ENCODE measurements at places on chromosomes 11 and 22. TPM values are rescaled to one million over a fixed set of nuclear protein-coding genes. Genes with fewer than 3 reads are reported as not detected.
A peak's percentile ranks its signal among the peaks of the same experiment; 100 is the strongest.

DNA sequence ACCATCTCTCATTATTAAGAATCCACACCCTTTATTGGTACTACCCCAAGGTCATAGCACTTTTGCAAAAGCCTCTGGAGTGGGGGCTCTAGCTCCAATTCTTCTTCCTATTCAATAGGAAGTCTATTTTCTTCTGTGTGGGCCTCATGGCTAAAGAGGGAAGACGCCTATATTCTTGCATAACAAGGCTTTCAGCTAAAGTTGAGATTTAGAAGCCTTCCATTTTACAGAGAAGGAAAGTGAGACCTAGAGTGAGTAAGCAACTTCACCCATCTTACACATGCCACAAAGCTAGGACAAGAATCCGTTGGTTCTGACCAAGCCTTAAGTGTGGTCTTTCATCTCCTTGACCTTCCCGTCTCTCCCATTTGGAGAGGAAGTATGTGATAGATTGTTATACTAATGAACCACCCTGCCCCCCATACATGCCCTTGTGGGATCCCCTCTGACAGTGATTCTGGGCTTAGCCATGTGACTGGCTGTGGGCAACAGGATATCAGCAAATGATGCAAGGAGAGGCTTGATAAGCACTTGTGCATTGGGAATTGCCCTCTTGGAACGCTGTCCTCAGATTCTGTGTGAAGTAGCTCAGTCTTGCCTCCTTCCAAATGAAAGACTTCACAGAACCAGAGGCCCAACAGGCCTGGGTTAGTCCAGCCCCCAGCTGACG lies 12.3 kb downstream of the BACE1 start:
- DNase-seq, result no peak

DNA sequence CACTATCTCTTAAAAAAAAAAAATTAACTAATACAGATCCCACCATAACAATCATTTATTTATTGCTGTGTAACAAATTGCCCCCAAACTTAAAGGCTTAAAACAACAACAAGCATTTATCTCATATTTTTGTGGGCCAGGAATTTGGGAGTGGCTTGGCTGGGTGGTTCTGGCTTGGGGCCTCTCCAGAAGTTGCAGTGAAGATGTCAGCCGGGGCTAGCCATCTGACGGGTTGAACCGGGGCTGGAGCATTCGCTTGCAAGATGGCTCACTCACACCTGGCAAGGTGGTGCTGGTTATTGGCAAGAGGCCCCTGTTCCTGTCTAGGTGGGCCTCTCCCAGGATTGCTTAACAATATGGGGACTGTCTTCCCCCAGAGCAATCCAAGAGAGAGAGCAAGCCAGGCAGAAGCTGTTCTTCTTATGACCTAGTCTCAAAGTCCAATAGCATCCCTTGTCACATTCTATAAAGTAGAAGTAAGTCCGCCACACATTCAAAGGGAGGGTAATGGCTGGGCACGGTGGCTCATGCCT lies 29.5 kb downstream of the ACO2 start:
- DNase-seq, result no peak

- DNase-seq, result peak; percentile 97
Measured at GRCh38 chr11:82901165-82901921, at the start of gene DDIAS. Gene DDIAS, plus strand, starts transcription at chr11:82901736. Its CDS starts 13,003 bp downstream, at chr11:82914739.

GRCh38 chr11:126307706-126308105 lies 3.8 kb downstream of the DCPS start:
- peak; percentile 76 for DNase-seq

- no peak for DNase-seq
Measured at GRCh38 chr22:36455571-36456463, 25.6 kb downstream of the TXN2 start.

- DNase-seq, result no peak
Measured at GRCh38 chr11:131193031-131193501, 177.3 kb upstream of the NTM start.

GRCh38 chr11:44057340-44057739 lies 8.7 kb upstream of the ACCS start:
- no peak for DNase-seq

DNA sequence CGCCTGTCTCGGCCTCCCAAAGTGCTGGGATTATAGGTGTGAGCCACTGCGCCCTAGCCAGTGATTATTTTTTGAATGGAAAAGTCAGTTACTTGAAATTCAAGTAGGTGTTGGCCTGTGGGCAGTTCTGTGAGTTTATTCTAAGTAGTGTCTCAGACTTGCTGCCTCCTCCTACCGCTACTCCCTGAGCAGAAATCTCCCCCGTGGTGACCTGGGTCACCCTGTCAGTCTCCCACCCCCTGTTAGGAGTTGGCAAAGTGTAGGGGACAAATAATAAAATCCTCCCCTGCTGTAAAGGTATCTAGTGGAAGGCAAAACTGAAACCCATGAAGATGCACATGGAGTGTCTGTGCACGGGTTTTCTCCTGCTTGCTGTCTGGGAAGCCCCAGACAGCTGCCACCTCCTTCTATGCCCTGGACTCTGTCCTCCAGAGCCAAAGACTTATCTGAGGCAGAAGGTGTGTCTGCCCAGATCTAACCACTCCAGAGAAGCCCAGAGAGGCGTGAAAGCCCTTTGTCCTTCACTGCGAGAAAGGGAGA lies 26.3 kb downstream of the SNAP29 start:
- no peak for DNase-seq

GRCh38 chr11:3022982-3023381 lies 30.9 kb upstream of the NAP1L4 start:
- DNase-seq, result peak; percentile 56

DNA sequence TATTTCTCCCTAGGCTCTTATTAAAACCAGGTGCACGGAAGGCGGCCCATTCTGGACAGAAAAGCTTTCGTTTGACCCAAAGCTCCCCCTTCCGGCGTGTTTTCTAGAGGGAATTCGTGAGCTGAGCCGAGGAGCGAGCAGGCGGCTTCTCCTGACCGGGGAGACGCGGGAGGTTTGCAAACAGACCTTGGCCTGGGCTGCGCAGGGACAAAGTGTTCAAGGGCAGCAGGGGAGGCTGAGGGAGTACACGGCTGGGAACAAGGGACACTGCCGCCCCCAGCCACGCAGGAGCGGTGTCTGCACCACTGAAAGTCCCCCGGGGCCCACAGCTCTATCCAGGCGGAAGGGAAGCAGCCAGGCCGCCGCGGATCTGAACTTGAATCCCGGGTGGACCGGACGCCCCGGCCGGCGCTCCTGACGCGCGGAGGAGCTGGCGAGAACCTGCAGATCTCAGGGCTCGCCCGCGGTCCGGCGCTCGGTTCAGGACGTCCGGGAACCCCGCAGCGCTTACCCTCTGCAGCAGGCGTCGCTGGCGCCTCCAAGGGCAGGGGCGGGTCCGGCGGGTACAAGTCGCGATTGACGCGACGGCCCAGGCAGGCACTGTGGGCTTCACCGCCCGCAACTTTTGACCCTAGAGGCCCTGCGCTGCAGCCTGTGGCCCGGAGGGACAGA lies 101.9 kb downstream of the WT1 start:
- peak; percentile 55 for DNase-seq

DNA sequence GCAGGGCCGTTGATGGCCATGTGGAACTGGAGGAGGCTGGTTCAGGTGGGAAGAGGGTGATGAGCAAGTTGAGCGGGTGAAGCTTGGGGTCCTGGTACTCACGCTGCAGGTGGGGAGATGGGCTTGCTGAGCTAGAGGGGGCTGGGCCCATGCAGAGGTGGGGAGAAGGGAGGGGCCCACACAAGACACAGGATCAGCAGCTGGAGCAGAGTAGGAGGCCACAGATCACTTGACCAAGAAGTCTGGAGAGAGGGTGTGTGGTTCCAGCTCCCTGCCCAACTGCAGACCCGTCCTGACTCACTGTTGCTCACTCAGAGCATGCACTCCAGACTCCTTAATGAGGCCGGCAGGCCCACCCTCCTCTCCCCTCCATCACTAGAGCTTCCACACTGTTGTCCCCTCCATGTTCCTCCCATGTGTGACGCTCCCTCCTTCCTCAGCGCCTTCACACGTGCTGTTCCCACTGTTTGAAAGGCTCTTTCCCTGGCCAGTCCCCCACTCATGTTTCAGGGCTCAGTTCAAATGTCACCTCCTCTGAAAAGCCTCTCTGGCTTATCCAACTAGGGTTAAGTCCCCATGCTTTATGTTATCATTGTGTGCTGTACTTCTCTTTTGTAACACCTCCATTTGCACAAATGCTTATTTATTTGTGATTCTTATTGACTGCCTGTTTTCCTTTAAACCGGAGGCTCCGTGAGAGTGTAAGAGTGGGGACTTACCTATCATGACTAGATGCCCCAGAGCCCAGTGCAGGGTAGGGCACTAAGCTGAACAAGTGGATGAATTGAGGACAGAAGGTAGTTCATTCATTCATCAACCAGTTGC lies 2.3 kb downstream of the CCDC86 start:
- DNase-seq, result peak; percentile 30

GRCh38 chr11:132125988-132126871 lies 755.8 kb downstream of the NTM start:
- peak; percentile 57 for DNase-seq

DNA sequence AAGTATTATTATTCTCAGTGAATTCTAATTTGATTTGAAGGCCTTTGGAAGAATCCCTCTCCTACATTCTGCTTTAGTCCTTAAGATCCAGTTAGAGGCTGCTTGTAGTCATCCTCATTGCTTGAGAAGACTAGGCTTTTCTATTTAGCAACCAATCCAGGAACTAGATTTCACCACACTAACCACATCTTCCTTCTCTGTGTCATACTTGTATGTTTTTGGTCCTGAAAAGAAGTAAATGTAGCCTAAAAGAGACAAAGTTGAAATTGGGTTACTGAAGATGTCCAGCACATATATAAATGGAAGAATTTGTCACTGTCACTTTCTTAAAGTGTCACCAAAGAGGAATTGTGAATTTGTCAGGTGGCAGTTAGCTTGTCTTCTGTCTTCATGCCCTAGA lies 46.6 kb upstream of the MMP7 start:
- peak; percentile 50 for DNase-seq

GRCh38 chr22:42841444-42841843 lies 15.6 kb downstream of the ARFGAP3 start:
- no peak for DNase-seq

GRCh38 chr22:49207008-49208003 lies 620.4 kb downstream of the BRD1 start:
- no peak for DNase-seq

GRCh38 chr11:116162886-116163230 lies 609.9 kb downstream of the BUD13 start:
- peak; percentile 26 for DNase-seq

- no peak for DNase-seq
Measured at GRCh38 chr22:10741210-10741609, 4786.8 kb upstream of the OR11H1 start.

DNA sequence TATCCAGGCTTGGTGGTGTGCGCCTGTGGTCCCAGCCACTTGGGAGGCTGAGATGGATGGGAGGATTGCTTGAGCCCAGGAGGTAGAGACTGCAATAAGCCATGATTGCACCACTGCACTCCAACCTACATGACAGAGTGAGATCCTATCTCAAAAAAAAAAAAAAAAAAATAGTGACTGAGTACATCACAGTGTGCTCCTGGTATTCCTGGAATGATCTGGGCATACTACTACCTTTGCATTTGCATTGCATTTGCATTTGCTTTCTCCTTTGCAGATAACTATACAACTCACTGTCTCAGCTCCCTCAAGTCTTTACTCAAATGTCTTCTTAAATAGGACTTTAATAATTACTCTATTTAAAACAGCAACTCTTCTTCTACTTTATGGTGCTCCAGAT lies 51.8 kb downstream of the DLG2 start:
- DNase-seq, result no peak

CHRM4 gene
- not detected for total RNA-seq

ARHGAP20 gene
- total RNA-seq, result 0.24 TPM

MRPL21 gene
- 116 TPM for total RNA-seq

MRGPRX3 gene
- total RNA-seq, result not detected

KRTAP5-11 gene
- not detected for total RNA-seq

Measured in RPMI7951 (cell line).